Activated CD8-positive, alpha-beta memory T cell treated with anti-CD3 and anti-CD28 coated beads, Interleukin-2, amount 10 ng/mL, durations not matched to agents 7 days and 5 days (primary cell): ENCODE measurements at places on chromosomes 4 and X. TPM values are rescaled to one million over a fixed set of nuclear protein-coding genes. Genes with fewer than 3 reads are reported as not detected.

The GRIA2 gene
- total RNA-seq: not detected

The UVSSA gene
- 25.2 TPM for total RNA-seq

The EDA2R gene
- 3.6 TPM for total RNA-seq

GRCh38 chr4:87060957-87061356 is 126.1 kb downstream of the AFF1 start:
- DNase-seq: no peak
- no peak overlapping the region for H3K27ac ChIP-seq
- H3K27me3 ChIP-seq: no peaks in the 10 kb centered on the region
- no peak overlapping the region for H3K4me3 ChIP-seq
